ENCODE measurements at places on chromosomes 7 and 10.
A peak's percentile ranks its signal among the peaks of the same experiment; 100 is the strongest.

DNA sequence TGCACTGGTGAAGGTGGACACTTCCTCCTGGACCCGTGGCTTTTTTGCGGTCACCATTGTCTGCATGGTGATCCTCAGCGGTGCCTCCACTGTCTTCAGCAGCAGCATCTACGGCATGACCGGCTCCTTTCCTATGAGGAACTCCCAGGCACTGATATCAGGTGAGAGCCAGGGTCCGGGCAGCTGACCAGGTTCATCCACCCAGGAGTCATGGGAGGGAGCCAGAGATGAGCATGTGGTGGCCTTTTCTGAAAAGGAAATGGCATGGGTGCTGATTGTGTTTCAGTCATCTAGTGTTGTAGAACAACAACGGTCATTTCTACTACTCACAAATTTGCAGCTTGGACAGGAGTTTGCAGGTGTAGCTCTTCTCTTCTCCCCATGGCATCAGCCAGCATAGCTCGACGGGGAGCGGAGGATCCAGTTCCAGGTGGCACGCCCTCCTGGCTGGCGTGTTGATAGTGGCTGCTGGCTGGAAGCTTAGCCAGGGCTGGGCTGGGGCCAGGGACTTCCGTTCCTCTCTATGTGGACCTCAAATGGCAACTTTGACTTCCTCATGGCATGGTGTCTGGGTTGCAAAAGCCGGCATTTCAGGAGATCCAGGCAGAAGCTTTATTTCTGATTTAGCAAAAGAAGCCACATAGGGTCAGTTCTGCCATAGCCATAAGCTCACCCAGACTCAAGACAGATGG lies 32.7 kb downstream of the SLC29A3 start:
- DNase-seq, result no peak

DNA sequence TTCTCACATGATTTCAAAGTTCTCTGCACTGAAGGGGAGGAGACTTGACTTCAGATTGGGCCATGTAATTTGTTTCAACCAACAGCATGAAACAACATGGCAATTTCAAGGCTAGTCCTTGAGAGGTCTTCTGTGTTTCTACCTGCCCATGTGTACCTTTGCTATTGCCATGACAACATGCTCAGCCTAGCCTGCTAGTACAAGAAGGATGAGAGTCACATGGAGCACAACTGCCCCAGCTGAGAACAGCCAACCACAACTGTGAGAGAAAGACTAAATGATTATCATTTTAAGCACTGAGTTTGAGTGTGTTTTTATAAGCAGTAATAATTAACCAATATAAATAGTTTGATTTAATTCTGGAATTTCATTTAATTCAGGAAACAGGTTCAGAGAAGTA lies 41.9 kb downstream of the ANKMY2 start:
- no peak for DNase-seq

GRCh38 chr7:114879554-114879953 lies 42.3 kb upstream of the MDFIC start:
- no peak for DNase-seq

DNA sequence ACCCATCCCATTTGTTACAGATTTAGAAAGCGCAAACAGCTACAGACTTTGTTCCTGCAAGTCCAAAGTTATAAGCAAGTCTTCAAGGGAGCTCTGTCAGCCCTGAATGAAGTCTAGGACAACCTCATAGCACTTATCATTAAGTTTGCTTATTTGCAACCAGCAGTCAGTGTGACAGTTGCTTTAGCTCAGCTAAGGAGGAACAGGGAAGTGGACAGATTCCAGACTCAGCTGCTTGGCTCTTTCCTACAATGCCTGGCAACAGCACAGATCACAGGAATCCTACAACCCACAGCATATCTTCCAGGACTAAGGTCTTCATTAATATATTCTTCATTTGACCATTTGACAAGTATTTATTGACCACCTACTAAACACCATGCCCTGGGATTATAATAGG lies 17.4 kb upstream of the KIF5B start:
- DNase-seq, result no peak

DNA sequence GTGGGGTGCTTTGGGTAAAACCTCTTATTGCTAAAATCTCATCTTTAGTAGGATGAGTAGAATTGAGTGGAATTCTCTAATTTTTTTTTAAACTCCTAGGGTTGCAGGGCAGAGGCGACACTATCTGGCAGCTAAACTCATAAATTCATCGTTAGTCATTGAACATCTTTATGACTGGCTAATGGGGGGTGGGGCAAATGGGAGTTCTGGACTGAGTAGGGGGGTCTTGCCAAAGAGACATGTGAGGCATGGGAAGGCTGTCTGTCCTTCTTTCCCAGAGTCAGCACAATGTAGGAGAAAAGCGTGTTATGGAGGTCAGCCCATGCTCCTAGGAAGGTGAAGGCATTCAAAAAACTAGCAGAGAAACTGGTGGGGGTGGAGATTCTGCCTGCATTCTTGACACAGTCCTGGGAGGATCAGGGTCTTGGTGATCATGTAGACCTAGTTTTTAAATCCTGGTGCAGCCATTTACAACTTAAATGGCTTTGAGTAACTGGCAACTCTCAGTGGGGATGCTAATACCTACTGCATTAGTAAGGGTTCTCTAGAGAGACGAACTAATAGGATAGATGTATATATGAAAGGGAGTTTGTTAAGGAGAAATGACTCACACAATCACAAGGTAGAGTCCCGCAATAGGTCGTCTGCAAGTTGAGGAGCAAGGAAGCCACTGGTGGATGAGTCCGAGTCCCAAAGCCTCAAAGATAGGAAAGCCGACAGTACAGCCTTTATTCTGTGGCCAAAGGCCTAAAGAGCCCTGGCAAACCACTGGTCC lies 47.7 kb downstream of the EMX2 start:
- DNase-seq, result no peak

DNA sequence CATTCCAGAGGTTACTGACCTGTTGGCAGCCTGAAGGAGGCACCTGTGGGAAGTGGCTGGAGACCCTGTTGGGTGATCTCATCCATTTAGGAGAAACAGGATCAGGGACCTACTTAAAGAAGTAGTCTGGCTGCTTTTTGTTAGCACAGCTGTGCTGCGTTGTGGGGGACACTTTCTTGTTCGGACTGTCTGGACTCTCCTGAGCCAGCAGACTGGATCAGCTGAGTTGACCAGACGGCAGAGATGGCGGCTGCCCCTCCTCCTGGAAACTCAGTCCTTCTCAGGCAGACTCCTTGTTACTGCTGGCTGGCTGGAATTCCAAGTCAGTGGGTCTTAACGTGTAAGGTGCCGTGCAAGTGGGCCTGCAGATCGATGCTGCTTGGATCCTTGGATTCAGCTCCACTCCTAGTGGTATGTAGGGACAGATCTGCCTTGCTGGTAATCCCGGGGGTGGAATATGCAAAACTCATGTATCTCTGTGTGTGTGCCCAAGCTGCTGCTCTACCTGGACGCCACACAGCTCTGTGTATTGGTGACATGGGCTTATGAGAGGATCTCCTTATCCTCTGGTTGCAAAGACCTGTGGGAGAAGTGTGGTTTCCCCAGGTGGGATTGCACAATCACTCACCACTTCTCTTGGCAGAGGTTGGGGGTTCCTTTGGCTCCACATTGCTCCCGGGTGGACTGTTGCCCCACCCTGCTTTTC lies 87.3 kb downstream of the CCSER2 start:
- DNase-seq, result no peak

DNA sequence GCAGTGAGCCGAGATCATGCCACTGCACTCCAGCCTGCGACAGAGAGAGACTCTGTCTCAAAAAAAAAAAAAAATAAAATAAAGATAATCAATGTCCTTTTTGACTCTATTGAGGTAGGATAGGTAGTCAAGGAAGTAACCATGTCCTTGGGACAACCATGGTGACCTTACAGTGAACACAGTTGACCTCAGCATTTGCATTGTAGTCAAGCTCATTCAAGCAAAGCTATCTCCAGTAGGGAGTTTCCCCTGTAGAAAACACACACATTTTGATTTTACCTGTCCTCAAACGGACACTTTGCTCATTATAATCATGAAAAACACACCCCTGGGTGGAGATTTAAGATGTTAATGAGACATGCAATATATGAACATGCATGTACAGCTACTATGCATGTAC lies 171.7 kb downstream of the KIF20B start:
- DNase-seq, result no peak

- DNase-seq, result no peak
Measured at GRCh38 chr10:60352105-60352504, 37.6 kb downstream of the ANK3 start.

GRCh38 chr10:17866346-17866745 lies 57.2 kb downstream of the MRC1 start:
- DNase-seq, result no peak

DNA sequence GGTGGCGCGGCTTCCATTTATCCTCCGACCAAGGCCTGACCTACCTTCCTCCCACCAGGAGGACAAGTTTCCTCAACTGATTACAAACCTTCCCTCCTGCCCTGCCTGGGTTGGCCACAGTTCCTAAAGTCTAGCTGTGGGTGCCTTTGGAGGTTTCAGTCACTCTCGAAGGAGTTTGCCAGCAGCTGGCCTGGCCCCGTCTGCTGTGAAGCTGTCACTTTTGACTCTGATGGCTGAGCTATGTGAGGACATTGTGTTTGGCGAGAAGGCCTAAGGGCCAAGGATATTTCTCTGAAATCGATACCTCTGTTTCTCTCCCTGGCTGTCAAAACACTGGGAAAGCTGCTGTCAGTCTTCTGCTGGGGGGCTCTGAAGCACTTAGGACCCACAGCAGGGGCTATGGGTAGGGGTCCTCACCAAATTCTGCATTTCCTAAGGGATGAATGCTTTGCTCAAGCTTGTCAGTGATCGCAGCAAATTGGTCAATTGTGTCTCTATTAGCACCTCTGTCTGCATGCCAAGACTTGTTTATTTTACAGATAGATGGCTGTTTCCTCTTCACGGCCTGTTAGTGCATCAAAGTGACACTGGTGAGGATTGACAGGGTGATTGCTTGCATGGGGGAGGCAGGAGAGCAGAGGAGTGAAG lies 31.9 kb upstream of the SAMD8 start:
- DNase-seq, result no peak

DNA sequence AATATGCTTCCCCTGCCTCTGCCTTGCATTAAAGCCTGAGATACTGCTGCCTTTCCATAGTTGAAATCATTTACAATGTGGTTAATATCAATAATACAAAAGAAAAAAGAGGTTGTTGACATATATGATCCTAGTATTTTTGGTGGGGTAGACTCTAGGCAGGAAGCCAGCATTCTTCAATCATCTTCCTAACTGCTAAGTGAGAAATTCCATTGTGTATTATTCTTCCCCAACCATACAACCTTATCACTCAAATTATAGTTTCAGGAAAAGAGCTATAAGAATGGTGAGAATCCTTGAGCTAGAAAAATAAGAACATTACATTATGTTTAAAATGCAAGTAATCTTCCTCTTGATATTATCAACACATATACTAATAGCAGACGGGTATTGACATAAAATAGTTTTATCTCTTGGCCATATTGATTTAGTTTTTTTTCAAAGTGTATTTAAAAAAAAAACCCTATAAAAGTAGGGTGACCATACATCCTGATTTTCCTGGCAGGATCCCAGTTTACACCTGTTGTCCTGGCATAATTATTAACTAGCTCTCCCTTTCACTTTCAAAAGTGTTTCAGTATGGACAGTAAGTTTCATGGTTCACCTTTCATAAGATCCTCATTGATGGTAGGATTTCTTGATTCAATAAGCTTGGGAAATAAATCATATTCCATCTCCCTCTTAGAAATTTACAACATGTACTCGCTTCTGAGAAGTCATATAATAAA lies 33.4 kb upstream of the WASL start:
- no peak for DNase-seq

DNA sequence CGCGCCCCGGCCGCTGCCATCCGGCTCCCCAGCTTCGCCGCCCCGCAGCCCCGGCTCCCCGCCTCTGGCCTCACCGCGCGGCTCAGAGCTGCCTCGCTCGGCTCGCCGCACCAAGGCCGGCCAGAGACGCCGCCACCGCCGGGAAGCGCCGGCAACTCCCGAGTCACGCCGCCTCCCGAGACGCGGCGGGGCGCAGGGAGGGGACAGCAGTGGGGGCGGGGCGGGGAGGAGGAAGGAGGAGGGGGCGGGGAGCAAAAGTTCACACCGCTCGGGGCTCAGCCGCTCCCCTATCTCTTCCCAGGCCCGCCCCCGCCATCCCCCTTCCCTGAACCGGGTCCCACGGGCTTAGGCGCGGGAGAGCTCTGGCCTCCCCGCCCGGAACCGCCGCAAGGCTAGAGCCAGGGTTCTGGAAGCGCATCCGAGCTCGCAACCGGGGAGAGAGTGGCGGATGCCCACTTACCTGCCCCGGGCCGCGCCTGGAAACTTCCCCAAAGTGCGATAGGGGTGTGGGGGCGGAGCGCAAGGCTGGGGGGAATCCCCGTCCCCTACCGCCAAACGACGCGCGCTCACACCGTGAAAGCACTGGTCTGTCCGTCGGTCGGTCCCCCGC lies 1.0 kb downstream of the CHST15 start:
- DNase-seq, result peak; percentile 47

DNA sequence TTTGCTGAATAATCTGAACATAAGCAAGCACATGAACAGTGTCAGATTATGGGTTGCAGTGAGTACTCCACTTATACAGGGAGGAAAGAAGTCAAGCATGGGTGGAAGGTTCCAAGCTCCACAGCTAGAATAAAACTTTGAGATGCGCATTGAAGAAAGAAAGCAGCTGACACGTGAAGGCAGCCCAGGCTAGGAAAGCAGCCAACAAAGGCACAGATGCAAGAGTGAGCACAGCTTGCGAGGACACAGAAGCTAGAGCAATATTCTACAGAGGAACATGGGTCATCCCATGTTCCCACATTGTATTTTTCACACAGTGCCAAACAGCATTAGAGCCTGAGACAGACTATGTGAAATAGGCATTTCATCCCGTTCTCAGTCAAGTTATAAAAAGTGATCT lies 194.6 kb upstream of the TBX20 start:
- DNase-seq, result no peak

GRCh38 chr7:138245216-138245615 lies 169.0 kb downstream of the AKR1D1 start:
- DNase-seq, result peak; percentile 28

- DNase-seq, result no peak
Measured at GRCh38 chr10:79310200-79310865, 36.9 kb upstream of the PPIF start.

Measured in NCI-H1092 (cell line).